NAMALWA (cell line): ENCODE measurements at places on chromosomes 13 and 19.

- DNase-seq: no peak
Measured at GRCh38 chr13:102915393-102915930, 69.6 kb downstream of the ERCC5 start.

GRCh38 chr13:113969311-113969972 is 4.4 kb downstream of the C13orf46 start:
- DNase-seq: no peak

DNA sequence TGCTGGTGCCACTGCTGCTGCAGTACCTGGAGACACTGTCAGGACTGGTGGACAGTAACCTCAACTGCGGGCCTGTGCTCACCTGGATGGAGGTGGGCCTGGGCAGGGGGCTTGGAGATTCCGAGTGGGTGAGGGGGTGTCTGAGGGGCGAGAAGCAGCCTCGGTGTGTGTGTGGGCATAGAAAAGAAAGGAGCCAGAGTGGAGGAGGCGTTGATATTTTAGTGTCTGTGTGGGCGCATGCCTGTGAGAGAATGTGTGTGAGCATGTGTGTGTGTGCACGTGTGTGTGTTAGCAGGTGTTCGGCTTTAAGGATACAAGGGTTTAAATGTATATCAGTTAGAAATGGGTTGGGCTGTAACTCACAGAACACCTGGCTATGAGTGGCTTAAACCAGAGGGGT is 3.7 kb downstream of the ARHGAP33 start:
- DNase-seq: no peak

- no peak for DNase-seq
Measured at GRCh38 chr19:56138069-56138468, 3.0 kb upstream of the ZNF444 start.

DNA sequence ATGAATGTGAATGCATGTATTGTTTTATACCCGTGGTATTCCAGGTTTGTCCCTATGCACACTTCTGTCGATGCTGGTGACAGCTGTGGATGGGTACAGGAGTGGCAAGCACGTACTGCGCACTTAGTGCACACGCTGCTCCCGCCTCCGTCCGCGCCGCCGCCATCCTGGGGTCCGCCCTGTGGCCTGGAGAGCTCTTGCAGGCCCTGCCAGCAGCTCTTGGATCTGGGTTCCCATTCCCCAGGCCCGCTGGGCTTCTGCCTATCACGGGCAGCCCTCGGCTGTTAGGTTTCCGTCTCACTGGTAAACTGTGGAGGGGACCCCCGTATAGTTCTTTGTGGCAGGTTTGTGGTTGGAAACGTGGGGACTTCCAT is 4.0 kb downstream of the GNA11 start:
- no peak for DNase-seq

GRCh38 chr13:76638181-76638580 is 248.0 kb downstream of the KCTD12 start:
- no peak for DNase-seq

DNA sequence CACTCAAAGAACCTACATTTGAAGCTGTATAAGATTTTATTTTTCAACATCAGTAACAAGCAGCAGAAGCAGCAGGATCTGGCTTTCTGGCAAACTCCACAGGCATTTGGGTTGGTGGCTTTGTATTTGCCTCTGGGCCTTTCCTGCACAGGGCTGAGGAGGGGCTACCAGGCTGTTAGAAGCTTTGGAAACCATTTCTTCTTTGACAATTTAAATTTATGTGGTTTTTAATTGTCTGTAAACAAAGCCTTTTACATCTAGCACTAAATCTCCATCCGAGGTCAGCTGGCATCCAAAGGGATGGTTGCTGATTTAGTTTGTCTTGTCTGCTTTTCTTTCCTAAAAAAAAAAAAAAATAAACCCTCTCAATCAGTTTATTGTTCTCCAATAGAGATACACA is 127.5 kb upstream of the OBI1 start:
- no peak for DNase-seq

- no peak for DNase-seq
Measured at GRCh38 chr19:56873493-56873892, 33.0 kb upstream of the PEG3 start.

GRCh38 chr19:1481893-1482360 is 2.9 kb upstream of the C19orf25 start:
- no peak for DNase-seq

DNA sequence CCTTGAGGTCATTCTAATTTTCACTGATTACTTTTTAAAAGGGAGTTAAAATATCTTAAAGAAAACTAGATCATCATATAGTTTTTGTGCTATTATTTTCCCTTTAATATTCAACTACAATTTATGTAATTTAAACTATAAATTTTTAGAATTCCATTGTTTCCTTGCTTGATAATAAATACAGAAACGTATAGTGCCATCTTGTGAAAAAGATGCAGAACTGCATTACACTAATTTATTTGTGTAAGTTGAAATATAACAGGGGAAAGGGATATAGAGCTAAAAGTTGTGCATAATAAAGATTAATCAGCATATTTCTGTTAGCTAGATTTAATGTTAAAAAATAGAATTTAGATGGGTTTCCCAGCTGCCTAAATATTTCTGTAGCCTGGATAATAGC is 61.5 kb upstream of the TDRD3 start:
- DNase-seq: peak; percentile 57

GRCh38 chr19:49436381-49437017 is 4.8 kb downstream of the SLC17A7 start:
- peak; percentile 67 for DNase-seq

DNA sequence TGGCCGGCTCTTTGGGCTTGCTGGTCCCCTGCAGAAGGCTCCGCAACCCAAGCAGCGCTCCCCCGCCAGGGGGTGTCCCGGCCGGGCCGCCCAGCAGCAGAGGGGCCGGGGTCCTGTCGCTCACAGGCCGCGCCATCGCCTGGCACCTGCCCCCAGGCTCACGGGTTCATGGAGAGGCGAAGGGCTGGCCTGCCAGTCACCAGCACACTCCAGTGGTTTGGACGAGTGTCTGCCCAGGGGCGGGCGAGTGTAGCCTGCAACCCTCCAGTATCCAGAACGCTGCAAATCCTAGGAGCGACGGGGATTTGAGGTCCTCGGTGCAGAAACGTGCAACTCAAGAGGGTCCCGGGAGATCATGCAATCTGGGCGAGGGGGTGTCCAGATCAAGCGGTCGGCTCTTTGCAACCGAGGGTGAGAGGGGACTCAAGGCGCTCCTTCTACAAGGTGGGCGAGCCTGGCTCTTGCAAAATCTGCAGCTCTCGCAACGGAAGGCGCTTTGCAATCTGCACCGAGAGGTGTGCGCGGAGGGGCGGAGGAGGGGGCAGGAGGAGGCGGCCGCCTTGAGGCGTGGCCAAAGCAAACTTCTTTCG is at the start of gene DBP:
TSS of gene DBP (minus strand) at position 521 of the 590 bp plus-strand sequence. CDS start at position 136, 385 bp downstream.
- DNase-seq: no peak

- no peak for DNase-seq
Measured at GRCh38 chr13:26787961-26788360, 27.4 kb upstream of the GPR12 start.

- no peak for DNase-seq
Measured at GRCh38 chr13:60094385-60095088, 69.2 kb downstream of the DIAPH3 start.
